ENCODE measurements at places on chromosomes 5 and 9. TPM values are rescaled to one million over a fixed set of nuclear protein-coding genes. Genes with fewer than 3 reads are reported as not detected.

Gene IGFBPL1
- total RNA-seq = not detected

Gene PCDHB3
- total RNA-seq = not detected

Gene CSF2
- 2.3 TPM for total RNA-seq

Gene KIF4B
- total RNA-seq = not detected

Gene PLPP1
- total RNA-seq = 437 TPM

Gene PTGR1
- 90.4 TPM for total RNA-seq

Gene C7
- 1,610 TPM for total RNA-seq

Gene CDC20B
- not detected for total RNA-seq
